ENCODE measurements at places on chromosomes 5 and 9. TPM values are rescaled to one million over a fixed set of nuclear protein-coding genes. Genes with fewer than 3 reads are reported as not detected.

Gene C5orf58
- total RNA-seq = not detected

Gene CNOT8
- 57.4 TPM for total RNA-seq

Gene CYLC2
- total RNA-seq = not detected

Gene LAMC3
- 0.07 TPM for total RNA-seq

Gene SHISAL2B
- total RNA-seq = not detected

Gene SLC1A3
- not detected for total RNA-seq

Gene TNFSF8
- total RNA-seq = 148 TPM

Gene CCL21
- total RNA-seq = not detected

Gene FBP1
- not detected for total RNA-seq

Gene PAEP
- not detected for total RNA-seq

Gene PCDHGB5
- 0.43 TPM for total RNA-seq

Gene DDX41
- 172 TPM for total RNA-seq

Gene CERT1
- 46.4 TPM for total RNA-seq

Gene SHROOM1
- 7.4 TPM for total RNA-seq

Gene PRRT1B
- total RNA-seq = not detected

Gene DBH
- total RNA-seq = not detected

Gene PRRX2
- total RNA-seq = 3.4 TPM

Gene PTGDS
- not detected for total RNA-seq

Gene FGF1
- total RNA-seq = not detected

Gene SAPCD2
- 22.8 TPM for total RNA-seq

Gene LRRC19
- not detected for total RNA-seq

Gene PCDHB14
- total RNA-seq = not detected

Gene GZMA
- total RNA-seq = 87.6 TPM

Gene C6
- not detected for total RNA-seq

Gene ZBED3
- 0.62 TPM for total RNA-seq

Gene SCGB3A1
- not detected for total RNA-seq

Gene BRINP1
- total RNA-seq = not detected

Gene TMED9
- 156 TPM for total RNA-seq

Gene PCDHB6
- not detected for total RNA-seq

Gene IL9
- total RNA-seq = not detected

Gene RANBP17
- total RNA-seq = not detected

Gene CLTA
- 173 TPM for total RNA-seq

Gene HACD4
- total RNA-seq = 2.8 TPM

Gene GCNT1
- total RNA-seq = 7.0 TPM

Gene PCDHB7
- not detected for total RNA-seq
